ENCODE measurements at places on chromosomes 16 and 17. TPM values are rescaled to one million over a fixed set of nuclear protein-coding genes. Genes with fewer than 3 reads are reported as not detected.

DNA sequence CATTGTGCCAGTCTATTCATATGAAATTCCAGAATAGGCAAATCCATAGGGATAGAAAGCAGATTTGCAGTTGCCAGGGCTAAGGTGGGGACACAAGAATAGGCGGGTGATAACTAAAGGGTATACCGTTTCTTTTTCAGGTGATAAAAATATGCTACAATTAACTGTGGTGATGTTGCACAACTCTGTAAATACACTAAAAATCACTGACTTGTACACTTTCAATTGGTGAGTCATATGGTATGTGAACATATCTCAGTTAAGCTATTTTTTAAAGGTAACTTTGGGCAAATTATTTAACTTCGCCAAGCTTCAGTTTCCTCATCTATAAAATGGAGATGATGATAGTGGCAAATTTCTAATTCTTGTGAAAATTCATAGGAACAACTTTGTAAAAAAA is 65.9 kb downstream of the CDYL2 start:
- DNase-seq, result no peak

- no peak for DNase-seq
These were observed 3.7 kb upstream of the ATP1B2 start for GRCh38 chr17:7647018-7647417.

- peak; percentile 77 for DNase-seq
These were observed 35.8 kb upstream of the BCAS3 start for GRCh38 chr17:60641810-60642220.

- no peak for DNase-seq
These were observed 11.5 kb upstream of the FOXN1 start for GRCh38 chr17:28494445-28495188.

GRCh38 chr17:15298176-15298575 is 33.0 kb upstream of the PMP22 start:
- no peak for DNase-seq

DNA sequence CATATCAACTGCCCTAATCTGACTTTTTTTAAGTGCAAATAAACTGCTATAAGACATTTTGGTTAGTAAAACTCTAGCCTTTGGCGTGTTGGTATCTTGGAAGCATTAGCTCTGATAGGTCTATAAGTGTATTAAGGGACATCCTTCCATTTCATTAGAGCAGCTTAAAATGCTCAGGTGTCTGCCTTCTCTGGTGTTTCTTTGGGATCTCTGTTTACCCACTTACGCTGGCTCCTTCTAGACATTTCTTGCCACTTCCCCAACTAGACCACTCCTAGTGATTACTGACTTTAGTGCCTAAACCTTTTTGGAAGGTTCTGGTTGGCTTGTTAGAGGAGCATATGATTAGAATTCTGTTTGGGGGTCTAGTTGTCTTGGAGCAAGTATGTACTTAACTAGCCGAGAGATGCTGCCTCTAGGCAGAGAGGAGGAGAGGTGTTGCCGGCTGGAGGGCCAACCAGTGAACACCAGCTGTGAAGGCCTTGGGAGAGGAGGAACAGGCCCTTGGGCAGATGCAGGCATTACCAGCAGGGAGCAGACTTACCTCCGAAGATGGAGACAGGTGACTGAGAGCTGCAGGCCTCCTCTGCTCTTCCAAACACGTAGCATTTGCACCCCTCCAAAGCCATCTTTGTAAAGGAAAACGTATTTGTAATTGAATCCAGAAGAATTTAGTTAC is 15.2 kb upstream of the CLEC18C start:
- no peak for DNase-seq

GRCh38 chr16:27225536-27226360 is 22.4 kb downstream of the KDM8 start:
- peak; percentile 93 for DNase-seq

- no peak for DNase-seq
These were observed 11.2 kb downstream of the NLK start for GRCh38 chr17:28053725-28054124.

TMEM220 gene
- 12.4 TPM for polyA plus RNA-seq

ITGA2B gene
- polyA plus RNA-seq, result not detected

MEIOB gene
- not detected for polyA plus RNA-seq
